Activated effector memory CD4-positive, alpha-beta T cell treated with anti-CD3 and anti-CD28 coated beads, Interleukin-2, amount 50 U/mL, for 16 hours (primary cell): ENCODE measurements at places on chromosomes 2 and 18.

DNA sequence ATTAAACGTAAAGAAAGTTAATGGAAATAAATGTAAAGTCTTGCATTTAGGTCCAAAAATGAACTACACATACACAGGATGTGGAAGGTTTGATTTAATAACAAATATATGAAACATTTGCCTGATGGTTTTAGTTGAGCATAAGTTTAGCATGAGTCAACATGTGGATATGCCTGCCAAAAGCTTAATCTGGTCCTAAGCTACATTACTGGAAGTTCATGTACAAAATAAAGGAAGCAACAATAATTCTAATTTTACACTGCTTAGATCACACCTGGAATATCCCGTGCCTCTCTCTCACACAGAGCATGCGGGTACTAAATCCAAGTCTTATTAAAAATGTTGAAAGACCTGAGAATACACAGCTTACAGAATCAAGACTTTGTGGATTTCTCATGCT lies 276.5 kb upstream of the NRP2 start:
- no peak for DNase-seq

- peak; percentile 76 for DNase-seq
Observed at GRCh38 chr2:43178602-43179542, 47.5 kb downstream of the ZFP36L2 start.

- DNase-seq, result no peak
Observed at GRCh38 chr2:135005753-135006152, 41.5 kb downstream of the MAP3K19 start.

- no peak for DNase-seq
Observed at GRCh38 chr18:40473221-40474029, 1481.6 kb upstream of the PIK3C3 start.

GRCh38 chr2:121489911-121490583 lies 40.6 kb upstream of the RNU4ATAC start:
- DNase-seq, result no peak

GRCh38 chr2:2699121-2699505 lies 368.0 kb upstream of the MYT1L start:
- no peak for DNase-seq
